ENCODE measurements at places on chromosomes 4 and X. TPM values are rescaled to one million over a fixed set of nuclear protein-coding genes. Genes with fewer than 3 reads are reported as not detected.

Gene TMPRSS11D
- total RNA-seq, result not detected

Gene ANXA5
- total RNA-seq, result 224 TPM

Gene SMIM10L2A
- total RNA-seq, result 0.56 TPM

DNA sequence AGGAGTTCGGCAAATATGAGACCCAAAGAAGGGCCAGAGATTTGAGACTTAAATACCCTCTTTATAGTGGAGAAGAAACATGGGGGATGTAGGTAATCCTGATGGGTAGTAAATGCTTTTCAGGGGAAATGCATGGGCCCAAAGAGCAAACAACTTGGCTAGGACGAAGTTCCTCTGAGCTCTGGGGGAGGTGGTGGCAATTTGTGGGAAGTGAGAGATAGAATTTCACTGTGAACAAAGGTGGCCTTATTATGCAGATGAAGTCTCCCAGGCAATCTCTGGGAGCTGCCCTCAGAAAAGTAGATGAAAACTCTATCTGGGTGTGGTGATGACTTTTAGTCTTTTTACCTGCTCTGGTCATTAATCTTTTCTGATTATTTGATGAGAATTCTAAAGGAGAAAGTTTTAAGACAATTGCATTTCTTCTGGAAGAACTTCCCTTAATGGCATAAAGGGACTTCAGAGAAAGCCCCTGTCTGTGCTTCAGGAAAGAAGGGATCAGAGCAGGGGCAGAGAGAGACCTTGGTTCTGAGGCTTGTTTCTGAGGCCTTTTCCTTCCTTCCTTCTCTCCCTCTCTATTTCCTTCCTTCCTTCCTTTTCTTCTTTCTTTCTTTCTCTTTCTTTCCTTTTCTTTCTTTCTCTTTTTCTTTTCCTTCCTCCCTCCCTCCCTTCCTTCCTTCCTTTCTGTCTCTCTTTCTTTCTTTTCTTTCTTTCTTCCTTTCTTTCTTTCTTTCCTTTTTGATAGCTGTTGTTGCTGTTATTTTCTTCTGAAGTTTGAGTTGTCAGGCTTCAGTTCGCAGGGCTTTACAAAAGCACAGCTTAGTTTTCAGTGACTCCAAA lies 37.5 kb upstream of the MAOA start:
- DNase-seq, result no peak

DNA sequence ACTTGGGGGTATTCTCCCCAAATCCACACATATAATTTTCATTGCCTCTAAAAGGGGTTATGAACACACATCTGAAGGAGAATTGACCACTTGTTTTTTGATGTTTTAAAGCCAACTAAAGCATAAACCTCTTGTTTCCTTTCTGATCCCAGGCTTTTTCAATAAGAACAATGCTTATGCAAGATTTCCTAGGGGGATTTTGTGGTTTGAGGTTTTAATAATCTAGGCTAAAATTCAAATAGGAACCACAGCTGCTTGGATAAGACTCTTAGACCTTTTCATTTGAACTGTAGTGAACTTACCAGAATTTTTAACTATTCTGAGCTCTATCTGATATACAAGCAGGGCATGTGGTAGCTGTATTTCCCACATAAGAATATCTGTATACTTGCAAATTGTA lies 651.1 kb downstream of the ANKRD50 start:
- DNase-seq, result no peak

DNA sequence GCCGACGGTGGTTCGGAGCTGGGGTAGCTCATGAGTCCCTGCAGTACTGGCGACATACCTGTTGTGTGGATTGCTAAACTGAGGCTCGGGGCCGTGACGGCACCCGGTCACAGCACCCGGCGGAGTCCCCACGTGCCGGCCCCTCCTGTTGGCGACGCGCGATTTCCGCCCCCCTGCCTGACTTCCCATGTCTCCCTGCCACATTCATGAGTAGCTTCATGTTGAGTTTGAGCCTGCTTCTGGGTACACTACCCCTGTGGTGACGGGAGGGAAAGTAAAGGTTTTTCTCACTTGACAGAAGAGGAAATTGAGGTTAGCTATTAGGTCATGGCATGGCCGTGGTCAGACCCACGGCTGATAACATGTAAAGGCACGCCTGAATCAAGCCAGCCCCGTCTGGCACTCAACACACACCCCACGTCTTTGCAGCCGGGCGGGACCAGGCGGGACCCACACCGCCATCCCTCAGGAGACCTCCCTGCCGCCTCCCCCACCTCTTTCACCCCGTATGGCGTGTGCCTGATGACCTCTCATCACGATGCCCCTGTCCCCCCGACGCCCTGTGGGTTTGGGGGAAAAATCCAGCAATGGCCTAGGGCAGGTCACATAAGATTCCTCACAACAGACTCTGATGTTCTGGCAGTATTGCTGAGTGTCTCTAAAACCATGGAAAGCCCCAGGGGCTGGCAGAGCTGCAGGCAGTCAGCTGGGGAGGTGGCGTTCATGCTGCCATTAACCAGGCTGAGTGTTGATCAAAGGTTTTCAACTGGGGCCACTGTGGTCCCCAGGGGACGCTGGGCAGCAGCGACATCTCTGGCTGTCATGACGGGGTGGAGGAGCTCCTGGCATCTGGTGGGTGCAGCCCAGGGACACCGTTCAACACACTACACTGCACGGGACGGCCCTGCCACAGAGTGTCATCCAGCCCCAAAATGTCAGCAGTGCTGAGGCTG lies 29.2 kb downstream of the P2RY8 start:
- DNase-seq, result peak; percentile 25

DNA sequence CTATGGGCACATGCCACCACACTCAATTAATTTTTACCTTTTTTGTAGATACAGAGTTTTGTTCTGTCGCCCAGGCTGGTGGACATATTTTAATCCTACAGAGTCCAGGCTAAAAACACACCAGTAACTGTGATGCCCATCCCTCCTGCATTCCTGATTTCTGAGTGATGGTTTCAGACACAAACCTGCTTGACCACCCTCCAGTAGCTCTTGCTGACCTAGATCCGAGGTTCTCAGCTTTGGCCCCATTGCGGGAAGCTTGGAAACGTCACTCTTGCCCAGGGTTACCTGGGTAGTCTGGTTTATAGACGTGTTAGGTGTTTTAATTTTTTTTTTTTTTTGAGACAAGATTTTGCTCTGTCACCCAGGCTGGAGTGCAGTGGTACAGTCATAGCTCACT lies 7.5 kb downstream of the CD99 start:
- no peak for DNase-seq

DNA sequence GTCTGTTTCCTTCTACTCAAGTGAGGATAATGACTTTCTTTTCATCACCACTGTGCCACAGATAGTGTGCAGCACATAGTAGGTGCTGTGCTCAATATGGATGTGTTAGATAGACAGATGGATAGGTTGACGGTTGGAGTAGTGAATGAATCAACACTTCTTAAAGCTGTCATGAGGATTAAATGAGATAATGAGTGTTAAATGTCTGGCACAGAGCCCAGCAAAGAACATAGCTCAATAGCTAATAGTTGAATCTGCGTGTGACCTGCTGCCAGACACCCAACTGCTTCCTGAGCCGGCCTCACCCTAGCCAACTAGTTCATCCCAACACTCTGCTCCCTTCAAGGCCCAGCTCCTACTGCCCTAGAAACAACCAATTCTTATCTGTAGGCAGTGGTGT lies 67.7 kb upstream of the PJA1 start:
- no peak for DNase-seq

GRCh38 chr4:84455697-84456096 lies 43.4 kb downstream of the NKX6-1 start:
- DNase-seq, result no peak

- DNase-seq, result no peak
Measured at GRCh38 chrX:123918106-123918721, 43.3 kb upstream of the STAG2 start.

DNA sequence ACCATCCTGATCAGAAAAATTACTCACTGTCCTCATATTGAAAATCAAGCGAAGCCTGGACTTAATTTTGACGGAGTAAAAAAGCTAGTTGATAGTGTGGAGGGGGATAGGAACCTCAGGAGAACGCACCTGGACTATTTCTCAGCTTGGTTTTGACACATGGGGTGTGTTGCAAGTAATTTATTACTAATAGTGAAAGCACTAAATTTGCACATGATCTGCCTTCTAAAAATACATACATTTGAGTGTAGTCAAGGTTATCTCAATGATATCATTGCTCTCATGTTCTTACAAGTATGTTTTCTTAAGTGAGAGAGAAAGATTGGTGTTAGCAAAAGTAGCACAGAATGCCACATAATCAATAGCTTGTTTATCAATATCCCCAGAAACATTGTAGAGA lies 29.5 kb downstream of the LRIT3 start:
- no peak for DNase-seq

DNA sequence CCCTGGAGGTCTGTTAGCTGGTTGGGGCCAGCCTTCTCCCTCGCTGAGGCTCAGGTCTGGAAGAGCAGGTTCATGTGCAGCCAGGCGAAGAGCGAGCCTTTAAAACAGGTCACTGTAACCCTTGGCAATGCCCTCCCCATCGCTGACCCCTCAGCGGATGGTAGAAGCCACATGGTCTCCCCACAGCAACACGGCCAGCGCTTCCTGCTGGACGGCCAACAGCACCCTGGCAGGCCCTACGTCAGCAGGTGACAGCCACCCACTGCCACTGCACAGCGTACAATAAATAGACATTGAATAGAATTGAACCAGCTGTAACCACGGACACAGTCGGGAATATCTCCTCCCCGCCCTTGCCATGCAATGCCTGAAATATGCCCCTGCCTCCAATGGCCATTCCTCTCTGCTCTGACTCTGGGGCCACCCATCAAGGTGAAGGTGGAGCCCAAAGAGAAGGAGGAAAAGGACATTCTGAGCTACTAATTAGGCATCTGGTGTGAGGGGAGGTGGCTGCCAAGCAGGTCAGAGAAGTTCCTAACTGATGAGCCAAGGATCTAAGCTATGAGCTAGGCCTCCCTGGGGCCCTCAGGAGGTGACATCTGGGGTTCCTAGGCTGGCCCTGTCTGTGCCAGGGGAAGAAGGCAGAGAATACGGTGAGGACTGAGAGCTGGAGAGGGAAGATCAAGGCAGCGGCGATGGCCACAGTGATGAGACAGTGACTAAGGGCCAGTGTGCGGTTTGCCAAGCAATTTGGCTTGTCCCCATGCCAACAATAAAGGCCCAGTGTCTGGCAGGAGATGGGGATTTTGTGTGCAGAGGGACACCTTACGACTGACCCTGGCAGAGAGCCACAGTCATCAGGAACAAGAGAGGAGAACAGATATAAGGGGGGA lies 202.3 kb downstream of the BCOR start:
- DNase-seq, result no peak

- no peak for DNase-seq
Measured at GRCh38 chr4:39908284-39908683, 69.4 kb downstream of the PDS5A start.

DNA sequence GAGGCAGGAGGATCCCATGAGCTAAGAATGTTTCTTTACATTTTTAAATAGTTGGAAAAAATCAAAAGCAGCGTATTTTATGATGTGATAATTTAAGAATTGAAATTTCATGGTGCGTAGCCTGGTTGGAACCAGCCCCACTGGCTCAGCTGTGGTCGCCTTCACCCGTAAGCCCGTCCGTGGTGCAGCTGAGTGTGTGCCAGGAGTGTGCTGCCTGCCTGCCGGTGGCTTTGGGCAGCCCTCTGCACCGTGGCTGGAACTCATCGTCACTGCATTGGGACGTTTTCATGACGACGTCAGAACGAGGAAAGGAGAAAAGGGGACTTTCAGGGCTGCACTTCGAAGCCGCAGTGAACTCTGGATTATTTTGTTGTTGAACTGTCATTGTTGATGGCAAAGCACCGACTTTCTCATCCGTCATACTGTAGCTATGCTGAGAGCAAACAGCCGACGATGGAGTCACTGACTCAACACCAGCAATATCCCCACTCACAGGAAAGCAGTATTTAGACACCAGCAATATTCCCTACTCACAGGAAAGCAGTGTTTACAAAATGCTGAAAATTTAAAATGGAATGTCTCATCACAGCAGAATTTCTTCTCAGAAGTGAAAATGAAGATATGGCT lies 35.1 kb downstream of the PCGF3 start:
- no peak for DNase-seq

- no peak for DNase-seq
Measured at GRCh38 chr4:588351-588849, 12.3 kb upstream of the TMEM271 start.

Measured in activated CD4-positive, alpha-beta T cell treated with anti-CD3 and anti-CD28 coated beads, Interleukin-2, amount 10 ng/mL, durations not matched to agents 7 days and 5 days (primary cell).